ENCODE measurements at places on chromosomes 11 and 22.

DNA sequence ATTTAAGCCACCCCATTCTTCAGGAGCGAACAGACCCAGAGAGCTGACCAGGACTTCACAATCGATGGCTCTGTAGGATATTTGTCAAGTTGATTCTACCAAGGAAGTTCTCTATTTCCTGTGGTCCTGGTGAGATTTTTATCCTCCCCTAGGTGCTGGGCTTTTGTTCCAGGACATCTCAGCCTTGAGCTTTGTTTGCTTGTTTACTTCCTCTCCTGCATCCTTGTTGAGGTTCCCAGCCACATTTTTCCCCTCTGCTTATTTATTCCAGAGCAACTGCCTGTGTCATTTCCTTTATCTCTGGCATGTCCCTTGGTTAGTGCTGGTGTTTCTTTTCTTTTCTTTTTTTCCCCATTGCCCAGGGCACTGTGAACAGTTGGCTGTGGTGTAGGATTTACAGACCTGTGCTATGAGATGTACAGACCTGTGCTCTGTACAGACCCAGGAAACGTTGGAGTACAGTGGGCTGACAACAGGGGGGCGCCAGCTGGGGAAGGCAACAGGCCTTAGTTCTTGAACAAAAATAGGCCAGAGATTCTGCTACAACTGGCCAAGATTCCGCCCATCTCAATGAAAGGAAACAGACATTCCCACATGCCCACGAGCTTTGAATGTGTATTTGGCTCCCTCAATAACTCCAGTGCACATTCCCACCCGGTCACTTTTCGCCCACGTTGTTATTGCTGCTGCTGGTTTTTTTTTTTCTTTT is 235.9 kb upstream of the DDI1 start:
- no peak for DNase-seq

DNA sequence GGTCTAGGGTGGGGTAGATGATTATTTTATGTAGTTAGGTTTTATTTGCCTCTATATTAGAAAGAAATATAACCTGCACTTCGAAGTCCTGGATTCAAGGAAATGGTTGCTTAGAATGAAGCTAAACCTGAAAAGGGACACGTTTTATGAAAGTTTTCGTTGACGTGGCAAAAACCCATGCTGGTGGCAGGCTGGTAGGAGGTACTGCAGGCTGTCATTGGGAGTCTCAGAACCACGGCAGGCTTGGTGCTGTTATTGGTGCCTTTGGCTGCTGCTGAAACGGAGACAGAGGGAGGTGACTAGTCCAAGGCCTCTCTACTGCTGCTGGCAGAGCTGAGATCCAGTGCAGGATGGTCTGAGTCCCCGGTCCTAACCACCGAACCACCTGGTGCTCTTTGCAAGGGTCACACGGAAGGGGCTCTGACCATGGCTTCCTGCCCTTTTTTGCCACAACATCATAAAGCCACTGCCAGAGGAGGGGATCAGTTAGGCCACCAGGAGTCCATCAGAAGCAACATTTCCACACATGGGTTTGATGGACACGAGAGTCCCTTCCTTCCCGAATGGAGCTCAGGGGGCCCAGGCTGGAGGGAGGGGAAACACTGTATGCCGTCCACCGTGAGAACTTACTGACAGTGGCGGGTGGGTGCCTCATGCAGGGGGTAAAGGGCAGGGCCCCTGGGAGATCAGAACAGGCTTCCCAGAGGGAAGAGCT is 13.4 kb downstream of the CSF2RB start:
- DNase-seq = no peak

DNA sequence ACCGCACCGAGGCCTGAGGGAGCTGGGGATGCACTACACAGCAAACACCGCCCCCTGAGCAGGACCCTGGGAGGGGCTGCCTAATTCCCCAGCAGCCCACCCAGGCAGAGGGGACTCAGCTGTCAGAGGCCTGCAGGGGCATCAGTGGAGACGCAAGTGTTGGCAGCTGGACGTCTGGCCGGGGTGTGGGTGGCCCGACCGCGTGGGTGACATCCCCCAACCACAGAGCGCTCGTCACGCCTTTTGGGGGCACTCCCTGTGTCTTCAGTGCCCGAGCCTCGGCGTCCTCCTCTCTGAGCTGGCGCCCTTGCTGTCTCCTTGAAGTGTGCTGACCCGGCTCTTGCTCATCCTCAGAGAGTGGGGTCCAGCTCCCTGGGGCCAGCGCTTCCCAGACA is 150.2 kb downstream of the BRD1 start:
- DNase-seq = no peak

DNA sequence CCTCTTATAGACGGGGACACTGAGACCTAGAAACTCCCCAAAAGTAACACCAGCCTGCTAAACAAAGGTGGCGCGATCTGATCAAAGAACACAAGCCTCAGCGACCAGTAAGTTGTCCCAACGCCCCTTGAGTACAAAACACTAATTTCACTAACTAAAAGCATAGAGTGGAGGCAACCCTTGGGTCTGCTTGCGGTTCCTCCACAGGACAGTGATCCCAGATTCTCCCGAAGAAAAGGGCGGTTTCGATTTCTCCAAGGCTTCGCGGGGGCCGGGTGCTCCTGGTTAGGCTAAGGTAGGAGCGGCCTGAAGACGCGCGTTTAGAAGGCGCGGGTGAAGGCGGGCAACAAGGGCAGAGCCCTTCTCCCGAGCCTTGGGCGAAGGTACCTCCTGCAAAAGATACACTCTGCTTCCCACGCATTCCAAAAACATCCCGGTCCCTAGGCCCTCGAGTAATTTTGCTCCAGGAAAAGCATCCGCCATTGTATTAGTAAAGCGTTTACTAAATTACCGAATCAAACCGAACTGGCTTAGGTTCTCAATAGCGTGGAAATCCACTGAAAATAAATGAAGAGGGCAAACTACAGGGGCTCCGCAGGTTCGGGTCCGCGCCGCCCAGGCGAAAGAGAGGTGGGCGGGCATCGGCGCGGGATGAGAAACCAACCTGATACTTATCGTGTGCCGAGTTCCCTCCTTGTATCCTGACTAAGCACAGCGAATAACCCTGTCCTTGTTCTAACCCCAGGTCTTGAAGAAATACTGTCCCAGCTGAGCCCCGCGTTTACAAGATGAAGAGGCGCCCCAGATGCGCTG is 2.0 kb downstream of the WT1 start:
- DNase-seq = no peak

GRCh38 chr11:134728186-134728585 is 316.1 kb upstream of the B3GAT1 start:
- no peak for DNase-seq

DNA sequence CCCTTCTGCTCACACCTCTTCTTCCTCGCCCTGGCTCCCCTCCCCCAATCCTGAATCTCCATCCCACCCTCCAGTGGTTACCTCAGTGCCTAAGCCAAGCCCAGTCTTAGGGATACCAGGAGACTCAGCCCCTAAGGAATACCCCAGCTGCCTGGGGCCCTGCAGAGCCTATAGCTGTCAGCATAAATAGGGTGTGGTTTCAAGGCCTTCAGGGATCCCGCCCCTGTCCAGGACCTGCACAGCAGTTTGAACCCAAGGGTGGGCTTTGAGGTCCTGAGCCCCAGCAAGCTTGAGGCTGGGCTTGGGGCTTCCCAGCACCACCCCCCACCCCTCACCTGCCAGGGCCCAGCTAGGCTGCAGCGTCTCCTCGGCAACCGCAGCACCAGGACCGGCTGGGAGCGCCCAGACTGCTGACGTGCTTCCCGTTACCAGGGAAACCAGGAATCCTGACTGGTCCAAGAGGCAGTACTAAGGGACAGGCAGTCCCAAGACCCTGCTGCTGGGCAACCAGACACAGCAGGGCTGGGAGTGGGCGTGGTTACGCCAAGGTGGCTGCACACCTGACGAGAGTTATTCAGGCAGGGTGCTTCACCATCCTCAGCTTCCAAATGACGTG is 13.7 kb downstream of the APBB1 start:
- no peak for DNase-seq

- no peak for DNase-seq
These were observed 4.3 kb upstream of the OR51V1 start for GRCh38 chr11:5204787-5205186.

- DNase-seq = no peak
These were observed 53.3 kb downstream of the IGLL1 start for GRCh38 chr22:23526596-23527316.

- DNase-seq = no peak
These were observed 40.3 kb upstream of the E2F8 start for GRCh38 chr11:19281041-19281440.

DNA sequence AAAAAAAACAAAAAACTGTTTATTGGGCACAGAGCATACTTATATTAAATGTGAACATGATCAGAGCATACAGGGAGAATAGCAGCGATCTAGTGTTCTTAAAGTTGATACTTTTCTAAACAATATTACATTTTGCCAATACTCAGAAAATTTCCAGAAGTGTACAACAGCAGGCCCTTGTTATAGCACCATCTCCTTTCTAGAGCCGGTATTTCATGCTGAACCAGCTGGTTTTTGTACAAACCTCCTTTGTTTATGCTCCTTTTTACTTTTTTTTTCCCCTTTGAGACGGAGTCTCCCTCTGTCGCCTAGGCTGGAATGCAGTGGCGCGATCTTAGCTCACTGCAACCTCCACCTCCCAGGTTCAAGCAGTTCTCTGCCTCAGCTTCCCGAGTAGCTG is 90.7 kb downstream of the PPP6R3 start:
- DNase-seq = no peak

DNA sequence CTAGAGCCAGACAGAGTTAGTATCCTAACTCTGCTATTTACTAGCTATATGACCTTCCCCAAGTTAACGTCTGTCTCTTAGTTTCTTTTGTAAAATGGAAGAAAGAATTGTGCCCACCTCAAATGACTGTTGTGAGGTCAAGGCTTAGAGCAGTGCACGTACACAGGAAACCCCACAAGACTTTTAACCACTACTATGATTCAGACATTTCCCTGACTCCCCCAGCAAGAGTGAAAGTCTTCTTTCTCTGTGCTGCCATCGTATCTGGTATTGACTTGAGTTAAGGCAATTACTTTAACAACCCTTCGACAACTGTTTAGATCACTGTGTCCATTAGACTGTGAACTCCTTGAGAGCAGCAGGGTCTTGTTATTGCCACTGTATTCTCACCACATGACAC is 2.6 kb upstream of the OR52W1 start:
- no peak for DNase-seq

DNA sequence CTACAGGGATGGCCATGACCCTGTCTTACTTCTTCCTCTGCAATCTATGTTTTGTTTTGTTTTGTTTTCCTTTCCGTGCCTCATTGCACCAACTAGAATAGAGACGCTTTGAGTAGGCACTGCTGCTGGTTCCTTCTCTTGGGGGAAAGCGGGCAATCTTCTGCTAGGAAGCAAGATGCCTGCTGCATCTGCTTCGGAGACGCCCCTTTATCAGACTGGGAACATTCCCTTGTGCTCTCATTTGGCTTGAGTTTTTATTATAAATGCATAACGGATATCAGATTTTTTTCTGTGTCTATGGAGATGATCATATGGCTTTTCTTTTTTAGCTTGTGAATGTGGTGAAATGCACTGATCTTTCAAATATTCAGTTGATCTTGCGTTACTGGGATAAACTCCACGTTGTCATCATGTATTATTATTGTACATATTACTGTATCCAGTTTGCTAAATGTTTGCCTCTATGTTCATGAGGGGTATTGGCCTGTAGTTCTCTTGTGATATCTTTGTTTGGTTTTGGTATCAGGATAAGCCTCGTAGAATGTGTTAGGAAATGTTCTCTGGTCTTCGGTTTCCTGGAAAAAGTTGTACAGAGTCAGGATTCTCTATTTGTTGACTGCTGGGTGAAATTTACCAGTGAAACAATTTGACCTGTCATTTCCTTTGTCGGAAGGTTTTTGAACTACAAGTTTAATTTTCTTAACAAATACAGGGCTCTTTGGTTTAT is 23.4 kb upstream of the KRTAP5-6 start:
- DNase-seq = no peak

DNA sequence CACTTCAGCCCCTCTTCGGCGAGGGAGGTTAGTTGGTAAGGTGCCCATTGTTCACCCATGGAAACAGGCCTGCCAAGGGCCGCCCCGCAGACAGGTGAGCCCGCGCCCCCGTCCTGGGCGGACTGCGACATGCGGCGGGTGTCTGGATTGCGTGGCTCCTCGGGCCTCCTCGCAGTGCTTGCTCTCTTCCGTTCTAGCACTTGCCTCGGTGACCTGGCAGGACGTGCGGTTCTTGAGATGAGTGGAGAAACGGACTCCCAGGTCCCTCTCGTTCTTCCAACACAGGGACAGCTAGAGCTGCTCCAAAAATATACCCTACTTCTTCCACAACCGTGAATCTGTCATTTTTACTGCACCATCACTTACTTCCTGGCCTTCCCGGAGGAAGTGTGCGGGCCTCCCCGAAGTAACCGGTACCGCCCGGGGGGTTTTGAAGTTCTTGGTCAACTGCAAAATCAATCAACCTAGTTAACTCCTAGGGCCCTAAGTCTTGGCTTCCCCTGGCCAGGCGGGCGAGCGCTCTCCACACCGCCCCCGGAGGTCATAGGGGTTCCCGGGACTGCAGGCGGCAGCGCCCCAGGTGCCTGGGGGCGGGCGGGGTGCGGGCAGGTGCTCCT is 745 bp upstream of the ZBTB44 start:
- no peak for DNase-seq

- DNase-seq = no peak
These were observed 10.1 kb downstream of the SYT12 start for GRCh38 chr11:67032830-67033551.

- DNase-seq = no peak
These were observed 535.9 kb downstream of the BRD1 start for GRCh38 chr22:49291781-49292180.

DNA sequence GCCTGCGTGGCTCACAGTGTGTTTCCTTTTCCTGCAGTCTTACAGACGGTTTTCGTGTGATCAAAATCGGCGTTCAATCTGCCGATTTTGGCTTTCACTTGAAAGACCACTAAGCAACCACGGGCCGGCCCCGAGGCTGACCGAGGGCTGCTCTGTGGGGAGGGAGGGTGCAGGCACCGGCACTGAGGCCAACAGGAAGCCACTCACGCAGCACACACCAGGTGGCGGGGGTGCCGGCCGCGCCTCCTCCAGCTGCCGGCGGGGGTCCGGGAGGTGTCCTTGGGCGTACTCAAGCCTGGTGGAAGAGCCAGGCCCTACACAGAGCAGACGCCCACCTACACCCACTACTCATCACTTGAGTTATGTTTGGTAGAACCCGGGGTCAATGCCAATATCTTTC is 14.3 kb downstream of the TOLLIP start:
- no peak for DNase-seq

DNA sequence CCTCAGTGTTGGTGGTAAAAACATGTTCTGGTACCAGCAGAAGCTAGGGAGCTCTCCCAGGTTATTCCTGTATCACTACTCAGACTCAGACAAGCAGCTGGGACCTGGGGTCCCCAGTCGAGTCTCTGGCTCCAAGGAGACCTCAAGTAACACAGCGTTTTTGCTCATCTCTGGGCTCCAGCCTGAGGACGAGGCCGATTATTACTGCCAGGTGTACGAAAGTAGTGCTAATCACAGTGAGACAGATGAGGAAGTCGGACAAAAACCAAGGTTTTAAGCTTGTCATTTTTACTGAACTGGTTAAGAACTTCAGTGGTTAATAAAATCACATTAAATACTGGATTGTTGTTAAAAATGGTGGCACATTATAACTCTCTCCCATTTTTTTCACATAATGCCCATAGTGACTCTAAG is 42.6 kb upstream of the VPREB1 start:
- no peak for DNase-seq

- DNase-seq = no peak
These were observed 14.3 kb upstream of the ANKK1 start for GRCh38 chr11:113373306-113373705.

Data from NCI-H2171 (cell line).